ENCODE measurements at places on chromosomes 7 and 10.

DNA sequence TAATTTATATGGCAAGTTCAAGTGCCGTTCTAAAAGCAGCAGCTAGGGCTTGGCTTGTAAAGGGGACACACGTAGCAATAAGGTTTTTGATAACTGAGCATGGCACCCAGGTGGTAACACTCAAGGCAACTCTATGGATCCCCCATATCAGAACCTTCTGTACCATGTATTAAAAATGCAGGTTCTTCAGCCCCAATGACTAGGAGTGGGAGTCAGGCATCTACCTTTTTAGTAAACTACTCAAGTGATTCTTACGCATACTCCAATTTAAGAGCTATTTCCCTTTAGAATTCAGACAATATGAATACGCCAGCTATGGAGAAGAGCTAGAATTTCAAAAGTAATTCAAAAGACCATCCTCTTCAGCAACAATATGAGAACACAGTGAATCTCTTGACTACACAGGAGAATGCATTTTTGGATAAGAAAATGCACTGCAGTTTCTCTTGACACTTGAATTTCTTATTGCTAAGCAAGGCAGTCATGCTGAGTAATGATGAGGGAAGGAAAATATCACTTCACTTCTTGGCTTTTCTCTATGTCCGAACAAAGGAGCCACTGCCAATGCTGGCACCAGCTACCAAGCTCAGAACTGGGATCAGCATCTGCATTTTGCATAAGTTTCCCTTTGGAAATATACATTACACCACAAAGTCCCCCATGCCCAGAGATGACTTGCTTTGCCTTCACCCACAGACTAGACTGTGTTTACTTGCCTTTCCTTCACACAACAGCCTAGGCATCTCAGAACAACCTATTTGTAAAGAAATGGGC, 53.5 kb downstream of the ABLIM1 start:
- DNase-seq, result no peak

DNA sequence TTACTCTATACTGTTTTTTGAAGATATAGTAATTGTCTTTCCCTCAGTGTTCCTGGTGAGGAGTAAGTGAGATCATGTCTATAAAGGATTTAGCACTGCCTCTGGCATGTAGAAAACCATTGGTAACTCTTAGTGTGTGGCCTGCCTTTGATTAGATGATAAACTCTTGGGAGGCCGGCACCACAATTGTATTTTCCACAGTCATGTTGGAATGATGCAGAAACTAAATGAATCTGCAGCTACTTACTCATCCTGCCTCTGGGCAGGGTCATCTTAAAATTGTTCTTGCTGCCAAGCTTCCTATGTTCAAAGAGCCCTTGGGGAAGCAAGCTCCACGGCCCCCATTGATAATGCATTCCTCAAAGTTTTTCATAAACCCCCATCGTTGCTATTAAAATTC, 204.6 kb downstream of the ANKRD7 start:
- DNase-seq, result no peak

DNA sequence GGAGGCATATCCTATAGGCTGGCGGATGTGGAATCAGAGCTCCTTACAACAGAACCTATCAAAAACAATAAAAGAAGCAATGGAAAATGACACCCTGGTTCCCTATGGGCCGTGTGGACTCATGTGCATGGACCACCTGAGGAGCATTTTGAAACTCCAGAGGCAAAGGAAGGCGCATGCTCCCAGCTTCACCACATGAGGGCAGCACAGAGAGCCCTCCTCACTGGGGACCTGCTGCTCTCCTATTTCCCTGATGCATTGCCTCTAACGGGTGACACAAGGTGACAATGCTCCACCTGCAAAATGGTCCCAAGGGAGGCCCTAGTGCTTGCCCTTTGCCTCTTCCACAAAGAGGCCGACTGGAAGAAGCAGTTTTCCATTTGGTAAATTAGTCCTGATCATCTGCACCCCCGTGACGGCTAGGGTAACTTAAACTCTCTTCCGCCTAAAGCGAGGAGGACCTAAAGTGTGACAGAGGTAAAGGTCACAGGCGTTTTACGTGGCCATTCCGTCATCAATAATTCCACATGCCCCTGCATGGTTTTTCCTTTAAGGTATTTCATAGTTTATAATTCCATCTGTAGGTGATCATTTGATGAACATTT, 67.7 kb downstream of the GPAM start:
- no peak for DNase-seq

GRCh38 chr10:33509231-33509831, 174.9 kb upstream of the NRP1 start:
- peak; percentile 78 for DNase-seq

- no peak for DNase-seq
Observed at GRCh38 chr10:44177610-44178009, 207.3 kb downstream of the CXCL12 start.

GRCh38 chr7:149228831-149229471, 10.5 kb upstream of the ZNF212 start:
- DNase-seq, result no peak

- DNase-seq, result no peak
Observed at GRCh38 chr10:130773941-130774340, 537.6 kb downstream of the TCERG1L start.

DNA sequence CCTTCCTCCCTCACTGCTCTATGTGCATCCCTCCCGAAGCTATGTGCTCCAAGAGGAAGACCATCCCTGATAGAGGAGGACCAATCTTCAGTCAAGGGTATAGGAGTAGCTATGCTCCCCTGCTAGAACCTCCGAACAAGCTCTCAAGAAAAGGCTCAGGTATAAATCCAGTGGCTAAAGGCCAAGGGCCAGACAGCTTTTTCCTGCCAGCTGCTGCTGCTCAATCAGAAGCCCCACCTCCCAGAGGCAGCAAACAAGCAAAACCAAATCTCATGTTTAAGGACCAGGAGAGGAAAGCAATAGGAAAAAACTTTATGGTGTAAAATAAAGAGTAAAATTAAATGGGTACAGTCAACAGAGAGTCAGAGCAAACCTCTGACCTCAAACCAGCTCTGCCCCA, 187.2 kb downstream of the FGFR2 start:
- no peak for DNase-seq

DNA sequence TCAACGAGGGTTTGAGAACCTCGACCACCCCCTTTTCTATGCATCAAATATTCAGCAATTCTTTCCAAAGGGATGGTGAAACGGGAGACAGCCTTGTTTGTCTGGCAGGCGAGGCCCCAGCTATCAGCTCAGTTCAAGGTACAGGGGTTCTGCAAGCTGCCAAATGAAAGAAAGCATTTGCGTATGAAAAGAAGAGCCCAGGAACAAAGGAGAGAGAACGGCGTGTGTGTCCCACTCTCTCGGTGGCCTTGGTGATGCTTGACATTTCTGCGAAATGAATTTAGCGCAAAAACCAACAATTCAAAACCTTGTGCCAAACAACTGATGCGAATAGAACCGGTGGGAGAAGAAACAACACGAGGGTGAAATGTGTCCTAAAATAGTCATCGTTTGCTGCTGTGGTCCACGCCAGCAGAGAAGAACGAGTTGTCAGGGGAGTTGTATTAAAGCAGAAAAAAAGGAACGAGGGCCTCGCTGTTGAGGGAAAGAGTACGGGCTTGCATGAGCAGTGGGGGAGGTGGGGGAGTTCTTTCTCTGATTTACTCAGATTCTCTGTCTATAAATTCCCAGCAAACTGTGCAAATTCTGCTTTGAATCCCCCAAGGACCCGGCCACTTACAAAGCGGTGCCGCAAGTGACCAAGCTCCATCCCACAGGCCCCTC, 97.7 kb downstream of the TMEM130 start:
- no peak for DNase-seq

Measured in BJ (cell line).